ENCODE measurements at places on chromosomes 7 and 10.

DNA sequence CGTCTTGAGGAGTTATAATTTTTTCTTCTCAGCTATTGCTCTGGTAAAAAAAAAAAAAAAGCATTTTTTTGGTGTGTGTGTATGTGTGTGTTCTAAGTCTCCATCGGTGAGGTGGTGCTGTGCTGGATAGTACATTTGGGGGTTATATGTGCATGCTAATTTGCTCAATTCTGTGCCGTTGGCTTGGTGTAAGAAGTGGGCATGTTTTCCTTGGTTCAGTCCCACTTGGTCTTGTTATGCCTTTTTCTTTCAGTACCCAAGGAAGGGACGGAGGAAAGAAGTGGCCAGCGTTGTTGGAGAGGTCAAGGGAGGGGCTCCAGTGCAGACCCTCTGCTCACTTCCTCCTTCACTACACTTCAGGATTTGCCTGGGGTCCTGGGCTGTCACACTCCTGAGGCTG, 20.4 kb downstream of the LRMDA start:
- DNase-seq = no peak
- H3K27ac ChIP-seq = no peak overlapping the region
- no peaks in the 10 kb centered on the region for H3K36me3 ChIP-seq
- H3K27me3 ChIP-seq = no peaks in the 10 kb centered on the region

GRCh38 chr10:119161680-119162451, 3.6 kb downstream of the SFXN4 start:
- no peak overlapping the region for H3K27ac ChIP-seq
- no peak overlapping the region for H3K4me3 ChIP-seq
- no peak for DNase-seq
- peaks cover 18% of the 10 kb centered on the region for H3K4me1 ChIP-seq
- H3K36me3 ChIP-seq = peaks cover 33% of the 10 kb centered on the region

GRCh38 chr7:105060923-105061322, 46.9 kb downstream of the KMT2E start:
- H3K4me3 ChIP-seq = no peak overlapping the region
- no peaks in the 10 kb centered on the region for H3K27me3 ChIP-seq
- no peak for DNase-seq
- no peak overlapping the region for H3K27ac ChIP-seq
- H3K36me3 ChIP-seq = peaks cover 15% of the 10 kb centered on the region

DNA sequence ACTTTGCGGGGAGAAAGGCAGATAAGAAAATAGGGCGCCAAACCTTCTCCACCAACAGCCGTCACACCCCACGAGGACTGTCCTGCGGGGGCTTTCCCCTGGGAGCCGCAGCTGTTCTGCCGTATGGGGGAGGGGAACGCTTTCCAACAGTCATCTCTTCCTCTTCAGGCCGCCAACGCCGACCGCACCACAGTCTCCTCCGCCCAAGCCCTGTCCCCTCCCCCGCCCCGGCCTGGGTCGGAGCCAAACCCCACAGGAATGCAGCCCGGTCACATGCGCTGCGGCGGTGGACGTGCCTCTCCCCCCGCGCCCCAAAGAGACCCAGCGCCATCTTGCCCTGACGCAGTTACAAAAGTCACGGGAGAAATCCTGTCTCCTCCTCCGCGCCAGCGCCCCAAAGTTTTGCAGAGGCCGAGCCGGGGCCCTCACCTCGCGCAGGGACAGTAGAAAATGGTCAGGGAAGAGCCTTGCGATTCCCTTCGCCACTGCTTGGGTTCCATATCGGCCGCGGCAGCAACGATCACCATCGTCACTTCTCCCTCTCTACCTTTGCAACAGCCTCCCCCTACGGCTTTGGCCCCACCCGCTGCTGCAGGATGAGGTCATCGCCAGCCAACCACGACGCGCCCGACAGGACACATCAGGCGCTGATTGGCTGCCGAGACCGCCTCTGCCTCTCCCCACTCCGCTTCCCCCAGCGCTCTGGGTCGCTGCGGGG, 1.3 kb upstream of the KMT2E start:
- peak; percentile 99 for DNase-seq
- peak overlapping the region; percentile 100 for H3K27ac ChIP-seq
- H3K27me3 ChIP-seq = no peaks in the 10 kb centered on the region
- peaks cover 43% of the 10 kb centered on the region for H3K4me1 ChIP-seq

GRCh38 chr10:10132009-10132408, 885.7 kb upstream of the CELF2 start:
- no peaks in the 10 kb centered on the region for H3K4me1 ChIP-seq
- H3K4me3 ChIP-seq = no peak overlapping the region
- H3K36me3 ChIP-seq = no peaks in the 10 kb centered on the region
- no peak overlapping the region for H3K27ac ChIP-seq

DNA sequence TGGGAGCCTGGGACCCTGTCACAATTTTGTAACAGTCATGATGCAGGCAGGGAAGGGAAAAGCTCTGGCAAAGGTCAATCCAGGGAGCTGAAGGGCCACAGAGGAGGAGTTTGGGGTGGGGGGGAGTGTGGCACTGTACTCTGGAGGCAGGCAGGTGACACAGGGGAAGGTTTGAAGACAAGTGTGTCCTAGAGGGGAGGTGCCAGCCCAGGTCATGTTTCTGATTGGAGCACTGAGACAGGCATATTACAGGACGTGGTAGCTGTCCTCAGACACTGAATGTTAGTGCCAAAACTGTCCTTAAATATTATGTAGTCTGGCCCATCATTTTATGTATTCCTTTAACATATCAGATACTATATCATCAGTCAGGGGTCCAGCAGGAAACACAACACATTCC, 75.6 kb upstream of the LRRC4 start:
- H3K27me3 ChIP-seq = no peaks in the 10 kb centered on the region
- no peak for DNase-seq
- no peaks in the 10 kb centered on the region for H3K36me3 ChIP-seq
- no peak overlapping the region for H3K27ac ChIP-seq
- peaks cover 18% of the 10 kb centered on the region for H3K4me1 ChIP-seq
- no peak overlapping the region for H3K4me3 ChIP-seq

DNA sequence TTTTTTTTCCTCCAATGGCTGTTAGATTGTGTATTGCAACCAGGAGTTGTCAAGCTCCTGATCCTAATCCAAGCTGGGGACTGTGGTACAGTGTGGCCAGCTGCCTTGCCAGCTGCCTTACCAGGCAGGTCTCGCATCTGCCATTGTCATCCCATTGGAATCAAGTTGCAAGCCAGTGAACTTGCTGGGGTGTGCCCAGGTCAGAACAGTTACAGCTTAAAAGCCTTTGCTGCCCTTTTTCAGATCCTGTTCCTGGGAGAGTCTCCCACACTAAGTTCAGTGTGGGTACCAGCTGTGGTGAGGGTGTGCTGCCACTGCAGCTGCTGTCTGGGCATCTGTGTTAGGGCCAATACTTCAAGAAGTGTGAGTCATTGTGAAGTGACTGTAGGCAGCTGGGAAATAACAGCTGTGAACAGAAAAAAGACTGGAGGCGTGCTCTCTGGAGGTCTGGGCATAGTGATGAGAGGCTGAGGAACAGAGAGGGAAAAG, 72.8 kb downstream of the CCNY start:
- no peak overlapping the region for H3K27ac ChIP-seq
- no peaks in the 10 kb centered on the region for H3K27me3 ChIP-seq
- H3K4me1 ChIP-seq = no peaks in the 10 kb centered on the region
- H3K4me3 ChIP-seq = no peak overlapping the region

DNA sequence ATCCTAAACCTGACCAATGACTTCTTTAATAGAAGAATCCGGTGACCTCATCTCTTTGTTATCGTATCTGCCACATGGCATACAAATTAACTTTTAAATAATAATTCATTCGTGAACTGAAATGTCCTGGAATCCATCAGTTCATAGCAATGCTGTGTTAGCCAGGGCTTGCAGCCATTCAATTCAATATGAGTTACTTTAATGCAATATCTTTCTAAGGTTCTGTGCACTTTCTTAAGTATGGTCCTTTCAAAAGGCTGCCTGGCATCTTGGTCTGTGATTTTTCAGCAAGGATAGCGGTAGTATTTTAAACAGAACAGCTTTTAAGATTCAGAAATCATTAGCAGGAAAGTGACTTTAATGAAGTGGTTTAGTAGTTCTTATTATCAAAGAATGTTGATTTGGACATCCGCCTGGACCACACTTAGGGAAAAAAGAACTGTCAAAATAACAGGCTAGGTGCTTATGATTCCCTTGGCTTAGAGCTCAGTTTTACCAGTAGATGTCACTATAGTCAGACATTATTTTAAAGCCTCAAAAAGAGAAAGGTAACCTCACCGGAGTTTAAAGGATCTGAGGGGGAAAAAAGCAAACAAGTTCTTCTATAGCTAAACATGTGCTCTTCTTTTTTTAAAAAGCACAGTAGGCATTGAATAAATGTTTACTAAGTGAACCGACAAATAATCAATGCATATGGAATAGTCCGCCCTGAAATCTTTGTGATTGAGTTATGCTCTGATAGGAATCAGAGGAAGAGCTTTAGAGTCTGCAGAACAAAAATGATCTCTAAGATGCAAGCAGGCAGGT, 22.7 kb downstream of the SLC35G1 start:
- H3K36me3 ChIP-seq = no peaks in the 10 kb centered on the region
- H3K4me3 ChIP-seq = no peak overlapping the region
- DNase-seq = no peak
- no peak overlapping the region for H3K27ac ChIP-seq
- H3K4me1 ChIP-seq = no peaks in the 10 kb centered on the region

- DNase-seq = no peak
- H3K4me1 ChIP-seq = no peaks in the 10 kb centered on the region
- H3K36me3 ChIP-seq = peaks cover 15% of the 10 kb centered on the region
- peak overlapping the region; percentile 89 for H3K27ac ChIP-seq
- H3K4me3 ChIP-seq = no peak overlapping the region
Measured at GRCh38 chr7:44066111-44066460, 719 bp upstream of the PGAM2 start.

DNA sequence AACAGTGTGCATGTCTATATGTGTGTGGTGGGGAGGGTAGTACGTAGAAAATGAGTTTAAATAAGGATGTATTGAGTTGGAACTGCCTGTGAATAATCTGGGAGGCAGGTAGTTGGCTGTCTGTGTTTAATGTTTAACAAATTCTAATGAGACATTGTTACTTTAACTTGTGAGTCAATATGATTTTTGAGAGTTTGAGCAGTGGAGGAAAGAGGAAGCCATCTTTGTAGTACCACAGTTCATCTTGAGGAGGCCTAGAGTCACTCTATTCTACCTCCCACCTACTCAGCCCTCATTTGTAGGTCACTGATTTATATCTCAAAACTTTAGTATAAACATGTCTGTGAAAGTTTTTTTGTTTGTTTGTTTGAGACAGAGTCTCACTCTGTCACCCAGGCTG, 129.9 kb upstream of the ITGB1 start:
- no peaks in the 10 kb centered on the region for H3K4me1 ChIP-seq
- no peak overlapping the region for H3K27ac ChIP-seq
- no peaks in the 10 kb centered on the region for H3K36me3 ChIP-seq
- H3K4me3 ChIP-seq = no peak overlapping the region
- DNase-seq = no peak

GRCh38 chr10:43299579-43299978, 32.7 kb upstream of the RASGEF1A start:
- no peak for DNase-seq
- H3K4me3 ChIP-seq = no peak overlapping the region
- no peaks in the 10 kb centered on the region for H3K27me3 ChIP-seq
- H3K27ac ChIP-seq = no peak overlapping the region
- no peaks in the 10 kb centered on the region for H3K4me1 ChIP-seq

DNA sequence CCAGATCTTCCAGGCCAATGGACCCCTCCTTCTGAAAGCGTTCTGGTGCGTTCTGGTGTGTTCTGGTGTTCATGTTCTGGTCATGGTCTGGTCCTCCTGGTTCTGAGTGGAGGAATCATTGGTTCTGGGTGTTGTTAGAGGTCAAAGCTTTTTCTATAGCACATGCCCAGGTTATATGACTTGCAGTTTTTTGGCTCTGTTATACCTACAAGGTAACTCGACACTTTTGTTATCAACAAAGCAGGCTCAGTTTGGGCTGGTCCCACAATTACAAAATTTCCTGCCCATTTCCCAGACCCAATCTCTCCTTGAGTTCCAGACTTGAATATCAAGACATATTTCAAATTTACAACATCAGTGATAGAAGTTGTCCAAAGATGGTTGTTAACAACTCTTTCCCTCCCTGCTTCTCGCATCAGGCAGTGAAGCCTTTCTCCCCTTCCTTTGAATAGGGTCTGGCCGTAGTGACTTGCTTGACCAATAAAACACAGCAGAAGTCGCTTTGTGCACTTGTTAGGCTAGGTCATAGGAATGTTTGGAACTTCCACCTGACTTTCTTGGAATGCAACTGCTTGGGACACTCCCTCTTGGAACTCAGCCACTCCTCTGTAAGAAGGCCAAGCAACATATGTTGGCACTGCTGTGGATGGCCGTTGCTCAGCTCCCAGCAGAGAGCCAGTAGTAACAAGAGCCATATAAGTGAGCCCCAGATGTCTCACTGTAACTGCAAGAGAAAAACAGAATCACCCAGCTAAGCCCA, 83.1 kb upstream of the STEAP1B start:
- H3K4me3 ChIP-seq = no peak overlapping the region
- no peak for DNase-seq
- H3K27ac ChIP-seq = no peak overlapping the region
- no peaks in the 10 kb centered on the region for H3K36me3 ChIP-seq
- H3K4me1 ChIP-seq = peaks cover 28% of the 10 kb centered on the region

Measured in right atrium auricular region (tissue), 2 donors.